Activated T-cell treated with anti-CD3 and anti-CD28 coated beads, Interleukin-2, amount 50 U/mL, for 72 hours (primary cell): ENCODE measurements at places on chromosomes 6 and 20.

GRCh38 chr6:121436960-121437850 is 1.8 kb downstream of the GJA1 start:
- DNase-seq = peak; percentile 29

DNA sequence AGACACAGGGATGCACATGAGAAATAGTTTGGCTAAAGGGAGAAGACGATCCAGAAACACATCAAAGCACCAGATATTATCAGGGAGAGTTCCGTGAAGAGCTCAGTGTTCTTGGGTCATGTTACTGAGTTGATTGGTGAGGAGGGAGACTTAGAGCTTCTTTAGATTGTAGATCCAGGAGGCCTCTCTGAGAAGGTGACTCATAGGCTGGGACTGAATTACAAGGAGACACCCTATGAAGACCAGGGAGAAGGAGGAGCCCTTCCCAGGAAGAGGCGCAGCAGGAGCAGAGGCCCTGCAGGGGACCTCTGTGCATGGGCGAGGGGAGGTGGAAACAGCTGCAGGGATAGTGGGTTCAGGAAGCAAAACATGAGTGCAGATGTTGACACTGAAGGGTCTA is 196.5 kb downstream of the SLC24A3 start:
- no peak for DNase-seq

- no peak for DNase-seq
Observed at GRCh38 chr20:53621482-53622246, 28.0 kb upstream of the ZNF217 start.

DNA sequence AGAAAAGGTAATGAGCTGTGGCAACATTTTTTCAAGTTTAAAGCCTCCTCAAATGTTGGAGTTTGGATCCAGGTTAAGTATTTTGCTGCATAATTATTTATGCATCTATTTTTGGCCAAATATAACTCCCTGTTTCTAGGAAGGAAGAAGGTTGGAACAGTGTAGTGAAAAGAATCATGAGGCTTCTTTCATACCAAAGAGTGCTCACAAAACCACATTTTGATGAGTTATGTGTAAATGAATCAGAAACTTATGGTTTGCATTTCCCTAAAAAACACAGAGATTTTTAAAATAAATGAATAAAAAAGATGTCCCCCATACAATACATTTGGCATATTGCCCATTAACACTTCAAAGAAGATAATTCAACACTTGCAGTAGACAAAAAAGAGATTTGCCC is 246.9 kb upstream of the PRDM1 start:
- no peak for DNase-seq
